ENCODE measurements at places on chromosomes 3 and 15.
A peak's percentile ranks its signal among the peaks of the same experiment; 100 is the strongest.

- H3K27me3 ChIP-seq = no peaks in the 10 kb centered on the region
- no peaks in the 10 kb centered on the region for H3K36me3 ChIP-seq
- no peak for DNase-seq
These were observed 38.6 kb downstream of the OSBPL10 start for GRCh38 chr3:31942446-31942845.

DNA sequence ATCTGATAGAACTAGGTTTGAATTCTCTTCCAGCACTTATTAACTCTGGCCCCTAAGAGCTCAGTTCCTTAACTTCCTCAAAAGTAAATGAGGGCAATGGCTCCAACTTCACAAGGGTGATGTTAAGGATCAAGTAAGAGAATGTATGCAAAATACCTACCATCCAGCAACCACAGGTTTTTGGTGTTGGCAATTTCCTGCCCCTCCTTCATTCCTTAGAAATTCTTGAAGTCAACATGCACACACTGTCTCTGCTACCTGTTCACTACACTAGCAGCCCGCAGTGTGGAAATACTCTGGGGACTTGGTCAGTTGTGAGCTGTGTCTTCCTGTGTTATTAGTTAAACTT, 5.0 kb downstream of the ZBED2 start:
- no peak overlapping the region for H3K4me3 ChIP-seq
- H3K36me3 ChIP-seq = no peaks in the 10 kb centered on the region
- H3K27me3 ChIP-seq = no peaks in the 10 kb centered on the region
- peaks cover 53% of the 10 kb centered on the region for H3K4me1 ChIP-seq
- no peak overlapping the region for H3K27ac ChIP-seq

GRCh38 chr3:76429581-76430177, 610.2 kb upstream of the ROBO2 start:
- H3K36me3 ChIP-seq = no peaks in the 10 kb centered on the region
- no peaks in the 10 kb centered on the region for H3K27me3 ChIP-seq
- H3K4me3 ChIP-seq = no peak overlapping the region
- no peak for DNase-seq
- no peak overlapping the region for H3K27ac ChIP-seq

GRCh38 chr3:69521286-69521685, 135.4 kb upstream of the FRMD4B start:
- no peaks in the 10 kb centered on the region for H3K36me3 ChIP-seq
- H3K27me3 ChIP-seq = no peaks in the 10 kb centered on the region
- H3K4me3 ChIP-seq = no peak overlapping the region

GRCh38 chr3:12590096-12590495, 33.2 kb downstream of the MKRN2 start:
- no peak overlapping the region for H3K27ac ChIP-seq
- no peaks in the 10 kb centered on the region for H3K27me3 ChIP-seq
- no peak for DNase-seq
- no peak overlapping the region for H3K4me3 ChIP-seq
- H3K36me3 ChIP-seq = peaks cover 60% of the 10 kb centered on the region

- no peak overlapping the region for H3K27ac ChIP-seq
- no peaks in the 10 kb centered on the region for H3K4me1 ChIP-seq
- no peak for DNase-seq
These were observed 72.9 kb downstream of the RPN1 start for GRCh38 chr3:128577711-128578110.

DNA sequence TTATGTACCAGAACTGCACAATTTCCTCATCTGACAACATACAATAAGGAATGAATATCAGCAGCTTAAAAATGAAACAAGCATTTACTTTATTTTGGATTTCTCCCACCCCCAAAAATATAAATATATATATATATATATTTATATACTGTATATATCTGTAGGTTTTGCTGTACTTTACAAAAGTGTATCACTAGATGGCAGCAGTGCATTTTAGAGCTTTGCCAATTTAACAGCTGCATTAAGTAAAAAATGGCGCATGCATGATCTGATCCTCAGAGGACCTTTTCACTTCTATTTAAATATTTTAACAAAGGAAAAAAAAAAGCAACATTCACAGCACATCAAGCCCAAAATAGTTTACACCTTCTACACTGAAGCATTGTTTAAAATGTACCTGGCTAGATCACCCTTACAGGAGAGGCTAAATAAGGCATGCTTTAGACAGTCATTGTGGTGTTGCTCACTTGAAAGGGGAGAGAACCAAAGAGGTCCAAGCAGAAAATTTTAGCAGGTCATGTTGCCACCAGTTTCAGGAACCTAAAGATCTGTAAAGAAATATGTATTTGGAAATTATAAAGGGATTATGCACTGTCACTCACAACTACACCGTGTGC, 72.6 kb downstream of the NPTN start:
- H3K36me3 ChIP-seq = peaks cover 38% of the 10 kb centered on the region
- no peak overlapping the region for H3K27ac ChIP-seq
- H3K27me3 ChIP-seq = no peaks in the 10 kb centered on the region
- peak; percentile 42 for DNase-seq
- H3K4me1 ChIP-seq = peaks cover 10% of the 10 kb centered on the region
- no peak overlapping the region for H3K4me3 ChIP-seq

- no peak for DNase-seq
- H3K4me3 ChIP-seq = no peak overlapping the region
- H3K4me1 ChIP-seq = no peaks in the 10 kb centered on the region
- no peaks in the 10 kb centered on the region for H3K36me3 ChIP-seq
These were observed 166.6 kb upstream of the ZNF717 start for GRCh38 chr3:75951941-75952340.

- H3K4me1 ChIP-seq = no peaks in the 10 kb centered on the region
- no peak overlapping the region for H3K4me3 ChIP-seq
- H3K27me3 ChIP-seq = no peaks in the 10 kb centered on the region
- H3K36me3 ChIP-seq = no peaks in the 10 kb centered on the region
These were observed 54.3 kb downstream of the GSK3B start for GRCh38 chr3:120039642-120040610.

GRCh38 chr3:183287301-183287971, 34.4 kb downstream of the B3GNT5 start:
- peak overlapping the region; percentile 30 for H3K4me3 ChIP-seq
- peak overlapping the region; percentile 86 for H3K27ac ChIP-seq
- DNase-seq = peak; percentile 95
- no peaks in the 10 kb centered on the region for H3K36me3 ChIP-seq
- no peaks in the 10 kb centered on the region for H3K27me3 ChIP-seq
- H3K4me1 ChIP-seq = peaks cover 48% of the 10 kb centered on the region

DNA sequence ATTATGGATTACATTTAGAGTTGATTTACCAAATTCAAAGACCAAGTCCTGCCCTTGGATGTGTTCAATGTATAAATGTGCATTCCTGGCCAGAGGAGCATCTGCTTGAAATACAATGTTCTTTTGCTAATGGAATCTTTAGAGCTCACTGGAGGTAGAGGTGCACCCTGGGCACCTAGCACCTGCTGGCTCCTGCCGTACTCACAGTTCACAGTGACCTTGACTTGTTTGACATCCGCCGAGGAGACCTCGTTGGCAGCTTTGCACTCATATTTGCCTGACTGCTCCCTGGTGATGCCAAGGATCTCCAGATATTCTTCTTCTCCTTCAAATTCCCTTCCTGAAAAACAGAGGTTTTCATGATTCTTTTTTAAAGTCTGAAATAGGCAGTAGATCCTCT, 229.0 kb downstream of the GAP43 start:
- H3K36me3 ChIP-seq = no peaks in the 10 kb centered on the region
- peaks cover 4% of the 10 kb centered on the region for H3K4me1 ChIP-seq
- no peak for DNase-seq

GRCh38 chr15:69433831-69434230, 18.8 kb upstream of the RPLP1 start:
- DNase-seq = no peak
- H3K27ac ChIP-seq = no peak overlapping the region
- H3K36me3 ChIP-seq = peaks cover 46% of the 10 kb centered on the region
- H3K27me3 ChIP-seq = no peaks in the 10 kb centered on the region
- no peak overlapping the region for H3K4me3 ChIP-seq
